Cardiac atrium fibroblast (primary cell): ENCODE measurements at places on chromosomes 5 and 9. TPM values are rescaled to one million over a fixed set of nuclear protein-coding genes. Genes with fewer than 3 reads are reported as not detected.

Gene WDR36
- 24.4 and 27.4 TPM in 2 replicates for total RNA-seq

Gene TICAM2
- under 0.01 and 1.8 TPM in 2 replicates for total RNA-seq

Gene RNF20
- 9.6 and 15.1 TPM in 2 replicates for total RNA-seq

Gene MEF2C
- total RNA-seq: 6.3 and 17.5 TPM in 2 replicates

Gene PCDHGB7
- total RNA-seq: 7.8 and 14.4 TPM in 2 replicates

Gene SGCD
- 1.9 and 3.4 TPM in 2 replicates for total RNA-seq

Gene RGS3
- 36.5 and 62.0 TPM in 2 replicates for total RNA-seq

Gene IL5
- not detected in 2 replicates for total RNA-seq
